Activated CD4-positive, alpha-beta memory T cell treated with anti-CD3 and anti-CD28 coated beads, Interleukin-2, amount 10 ng/mL, durations not matched to agents 7 days and 5 days (primary cell): ENCODE measurements at places on chromosomes 11 and 22. TPM values are rescaled to one million over a fixed set of nuclear protein-coding genes. Genes with fewer than 3 reads are reported as not detected.

- no peak for DNase-seq
Measured at GRCh38 chr11:45527898-45528297, 137.5 kb downstream of the CHST1 start.

PLA2G3 gene
- total RNA-seq = not detected

DNA sequence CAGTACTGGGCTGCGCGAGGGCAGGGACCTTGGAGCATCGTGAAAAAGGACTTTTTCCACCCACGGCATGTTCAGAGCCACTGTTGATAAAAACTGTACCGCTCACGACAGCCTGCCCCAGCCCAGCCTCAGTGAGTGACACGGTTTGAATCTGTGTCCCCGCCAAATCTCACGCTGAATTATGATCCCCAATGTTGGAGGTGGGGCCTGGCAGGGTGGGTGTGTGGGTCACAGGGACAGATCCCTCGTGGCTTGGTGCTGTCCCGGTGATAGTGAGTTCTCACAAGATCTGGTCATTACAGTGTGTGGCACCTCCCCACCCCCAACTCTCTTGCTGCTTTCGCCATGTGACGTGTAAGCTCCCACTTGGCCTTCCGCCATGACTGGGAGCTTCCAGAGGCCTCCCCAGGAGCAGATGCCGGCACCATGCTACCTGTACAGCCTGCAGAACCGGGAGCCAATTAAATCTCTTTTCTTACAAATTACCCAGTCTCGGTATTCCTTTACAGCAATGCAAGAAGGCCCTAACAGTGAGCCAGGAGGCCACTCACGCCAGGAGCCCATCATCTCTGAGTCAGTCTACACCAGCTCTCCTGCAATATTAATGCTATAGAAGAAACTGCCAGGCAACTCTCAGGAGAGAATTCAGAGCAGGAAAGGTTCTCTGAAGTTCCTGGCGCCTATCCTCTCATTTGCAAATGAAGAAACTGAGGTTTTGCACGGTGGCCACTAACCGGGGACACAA, 1.3 kb downstream of the TOLLIP start:
- DNase-seq = no peak

DNA sequence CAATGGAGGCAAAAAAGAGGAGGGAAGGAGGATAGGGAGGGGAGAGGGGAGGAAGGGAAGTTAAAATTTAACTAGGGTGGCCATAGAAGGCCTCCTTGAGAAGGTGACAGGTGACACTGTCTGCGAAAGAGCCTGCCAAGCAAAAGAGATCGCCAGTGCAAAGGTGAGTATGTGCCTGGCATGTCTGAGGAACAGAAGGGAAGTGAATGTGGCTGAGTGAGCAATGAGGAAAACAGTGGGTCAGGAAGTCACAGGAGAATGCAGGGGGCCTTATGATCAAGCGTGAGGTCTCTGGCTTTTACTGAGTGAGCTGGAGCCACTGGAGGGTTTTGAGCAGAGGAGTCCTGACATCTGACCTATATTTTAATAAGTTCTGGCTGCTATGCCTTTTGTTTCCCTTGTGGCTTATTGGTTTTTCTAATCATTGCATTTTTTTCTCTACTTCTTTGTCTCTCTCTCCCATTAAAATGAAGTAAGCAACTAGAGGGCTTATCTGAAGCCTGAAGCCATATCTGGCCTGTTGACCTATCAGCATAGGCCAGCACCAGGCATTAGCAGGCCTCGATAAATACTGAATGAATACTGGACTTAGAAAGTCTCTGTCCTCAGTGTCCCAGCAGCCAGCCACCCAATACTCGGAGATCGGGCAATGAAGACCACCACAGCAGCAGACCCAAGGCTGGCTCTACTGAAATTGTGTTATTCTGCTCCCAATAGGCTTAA, 5.6 kb downstream of the AP1B1 start:
- DNase-seq = no peak

GRCh38 chr11:130462101-130462885, 13.8 kb downstream of the ADAMTS15 start:
- no peak for DNase-seq

CDC42BPG gene
- 0.70 TPM for total RNA-seq

GRCh38 chr11:113261709-113262475, 52.5 kb upstream of the TTC12 start:
- no peak for DNase-seq

SYCE3 gene
- total RNA-seq = 0.58 TPM
